Stimulated activated CD4-positive, alpha-beta T cell treated with anti-CD3 and anti-CD28 coated beads, Interleukin-4, amount 100 ng/mL, for 48 hours (primary cell): ENCODE measurements at places on chromosomes 12 and 14.

DNA sequence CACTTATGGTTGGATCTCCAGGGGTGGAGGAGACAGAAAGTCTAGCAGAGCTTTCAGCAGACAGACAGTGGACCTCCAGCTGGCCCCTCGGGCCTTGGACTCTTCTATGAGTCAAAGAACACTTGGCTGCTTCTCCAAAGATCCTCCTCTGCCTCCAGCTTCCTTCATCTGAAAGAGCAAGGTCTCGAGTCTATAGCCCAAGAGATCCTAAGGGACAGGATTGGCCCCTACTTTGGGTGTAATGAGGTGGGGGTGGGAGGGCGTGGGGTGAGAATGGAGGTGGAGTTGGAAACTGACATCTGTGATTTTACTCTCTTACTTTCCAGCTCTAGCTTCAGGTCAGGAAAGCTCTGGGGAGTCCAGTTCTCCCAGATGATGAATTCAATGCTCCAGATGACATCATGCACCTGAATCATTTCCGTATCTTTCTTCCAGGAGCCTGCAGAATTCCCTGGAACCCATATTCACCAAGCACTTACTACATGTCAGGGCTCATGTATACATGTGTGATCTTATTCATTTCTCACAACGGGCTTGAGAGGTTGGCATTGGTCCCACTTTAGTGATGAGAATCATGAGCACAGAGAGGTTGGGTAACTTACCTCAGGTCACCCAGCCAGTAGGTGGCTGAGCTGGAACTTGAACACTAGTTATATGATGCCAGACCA is 10.2 kb upstream of the PGF start:
- DNase-seq: no peak

- peak; percentile 11 for DNase-seq
Measured at GRCh38 chr12:67647799-67648520, 585 bp upstream of the DYRK2 start.

DNA sequence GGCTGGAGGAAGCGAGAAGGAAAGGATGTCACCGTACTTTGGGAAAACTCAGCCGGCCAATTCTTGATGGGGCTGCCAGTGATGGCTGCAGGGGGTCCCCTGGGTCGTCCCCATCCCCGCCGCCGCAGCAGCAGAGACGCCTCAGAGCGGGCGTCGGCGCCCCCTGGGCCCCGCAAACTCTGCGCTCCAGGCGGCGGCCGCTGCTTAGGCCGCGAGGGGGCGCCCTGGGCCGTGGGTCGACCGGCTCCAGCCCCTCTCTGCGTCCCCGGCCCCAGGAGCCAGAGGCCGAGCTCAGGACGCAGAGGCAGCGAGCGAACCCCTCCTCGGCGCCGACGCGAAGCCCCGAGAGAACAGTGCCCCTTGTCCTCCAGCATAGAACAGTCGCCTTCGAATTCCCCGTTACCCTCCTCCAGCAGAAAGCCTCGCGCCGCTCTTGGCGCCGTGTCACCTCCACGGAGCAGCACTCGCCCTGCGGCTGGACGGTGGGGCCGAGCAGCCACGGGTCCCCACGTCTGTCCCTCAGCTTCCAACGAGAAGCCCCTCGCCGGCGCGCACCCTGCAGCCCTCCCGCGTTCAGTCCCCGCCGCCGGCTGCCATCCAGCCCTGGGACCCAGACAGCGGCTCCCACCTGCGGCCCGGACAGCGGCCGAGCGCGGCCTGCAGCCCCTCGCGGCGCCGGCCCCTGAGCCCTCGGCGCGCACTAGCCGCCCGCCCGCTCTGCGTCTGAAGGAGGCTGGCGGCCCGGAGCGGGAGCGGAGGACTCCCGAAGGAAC is 106.6 kb downstream of the PRICKLE1 start:
- DNase-seq: peak; percentile 58

DNA sequence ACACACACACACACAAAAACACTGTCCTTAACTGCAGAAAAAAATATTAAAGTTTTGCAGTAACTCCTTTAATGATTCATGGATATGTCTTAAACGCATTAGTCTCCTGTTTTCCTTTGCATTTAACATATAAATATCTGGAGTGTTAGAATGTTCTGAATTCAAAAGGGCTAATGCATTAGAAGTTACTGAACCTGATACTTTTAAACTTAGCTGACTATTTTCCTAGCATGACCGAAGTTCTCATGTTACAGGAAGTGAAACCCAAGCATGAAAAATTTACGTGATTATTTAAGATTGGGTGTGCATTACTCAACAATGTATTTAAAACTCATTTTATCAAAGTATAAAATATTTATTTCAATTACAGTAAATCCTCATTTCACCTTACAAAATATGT is 791.2 kb downstream of the FLRT2 start:
- no peak for DNase-seq
